ENCODE measurements at places on chromosomes 4 and X.
A peak's percentile ranks its signal among the peaks of the same experiment; 100 is the strongest.

GRCh38 chr4:20641976-20642375 is 58.3 kb upstream of the PACRGL start:
- DNase-seq: no peak

DNA sequence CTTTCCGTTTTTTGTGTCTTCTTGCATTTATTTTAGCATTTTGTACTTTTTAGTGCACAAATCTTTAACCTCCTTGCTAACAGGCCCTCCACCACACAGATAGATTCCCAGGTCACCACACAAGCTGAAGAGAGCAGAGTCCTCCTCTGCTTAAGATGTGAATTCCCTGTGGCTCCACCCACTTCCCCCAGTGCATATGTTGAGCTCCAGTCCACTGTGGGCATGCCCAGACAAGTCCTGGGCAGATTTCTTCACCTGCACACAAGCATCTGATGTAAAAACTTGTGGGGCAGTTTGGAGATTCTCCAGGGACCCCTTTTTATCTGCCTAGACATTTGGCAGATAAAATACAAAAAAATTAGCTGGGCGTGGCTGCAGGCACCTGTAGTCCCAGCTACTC is 19.8 kb upstream of the PASD1 start:
- DNase-seq: no peak

GRCh38 chr4:42596918-42597317 is 60.0 kb downstream of the ATP8A1 start:
- DNase-seq: no peak

GRCh38 chrX:38973322-38973721 is 172.1 kb downstream of the MID1IP1 start:
- DNase-seq: no peak

- no peak for DNase-seq
Observed at GRCh38 chrX:53379008-53379710, 43.3 kb downstream of the SMC1A start.

DNA sequence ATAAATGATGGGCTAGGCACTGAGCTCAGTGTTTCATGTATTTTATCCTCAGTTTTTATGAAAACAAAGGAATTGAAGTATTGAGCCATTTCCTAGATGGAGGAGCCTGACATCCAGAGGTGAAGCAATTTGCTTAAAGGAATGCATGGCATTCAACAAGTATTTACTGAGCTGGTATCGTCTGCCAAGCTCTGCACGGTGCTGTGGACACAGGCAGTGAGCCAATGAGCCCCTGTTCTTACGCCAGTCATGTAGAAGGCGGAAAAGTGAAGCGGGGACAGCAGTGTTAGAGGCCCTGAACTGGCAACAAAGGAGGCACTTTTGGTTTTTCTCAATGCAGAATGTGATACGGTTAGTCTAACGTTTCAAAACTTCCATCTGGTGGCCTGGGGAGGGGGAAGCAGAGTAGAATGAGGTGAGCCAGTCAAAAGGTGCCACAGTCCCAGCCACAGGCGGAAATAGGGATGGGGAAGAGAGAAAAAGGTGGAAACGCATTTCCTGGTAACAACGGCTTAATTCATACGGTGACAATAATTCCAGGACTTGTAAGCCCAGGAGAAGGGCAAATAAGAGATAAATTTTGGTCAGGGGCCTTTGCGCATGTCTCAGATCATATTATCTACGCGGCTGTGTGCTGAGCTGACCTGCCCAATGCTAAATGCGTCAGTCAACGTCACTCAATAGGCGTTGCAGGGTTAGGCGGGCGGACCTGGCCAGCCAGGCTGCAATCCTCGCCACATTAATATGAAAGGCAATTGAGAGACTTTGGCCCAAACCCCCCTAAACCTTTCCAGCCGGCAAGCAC is 133.9 kb downstream of the AFAP1 start:
- no peak for DNase-seq

DNA sequence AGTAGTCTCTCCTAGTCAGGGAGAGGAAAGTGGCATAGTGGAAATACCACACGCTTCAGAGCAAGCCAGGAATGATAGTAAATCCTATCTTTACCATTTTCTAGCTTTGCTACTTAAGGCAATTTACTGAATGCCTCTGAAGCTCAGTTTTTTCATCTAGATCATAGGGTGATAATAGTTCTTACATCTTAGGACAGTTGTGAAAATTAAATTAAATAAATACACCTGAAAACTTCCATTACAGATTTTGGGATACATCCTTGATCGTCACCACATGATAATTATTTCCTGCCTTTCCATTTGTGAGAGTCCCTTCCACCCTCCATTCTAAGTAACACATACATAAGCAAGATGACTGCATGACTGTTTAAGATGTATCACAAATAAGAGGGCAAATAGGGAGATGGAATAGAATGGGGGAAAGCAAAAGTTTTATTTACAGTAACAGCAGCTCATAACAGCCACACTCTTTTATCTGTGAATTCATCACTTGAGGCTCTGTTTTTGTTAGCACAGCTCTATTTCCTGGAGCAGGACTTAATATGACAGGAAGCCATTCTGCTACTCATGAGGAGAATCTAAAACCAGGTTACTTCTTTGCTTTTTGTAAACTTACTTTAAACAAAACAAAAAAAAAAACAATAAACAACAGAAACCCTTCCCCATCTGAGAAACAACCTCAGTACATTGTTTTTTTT is 13.4 kb downstream of the P2RY10 start:
- DNase-seq: peak; percentile 42

- DNase-seq: no peak
Observed at GRCh38 chr4:44700427-44700826, 22.2 kb downstream of the GUF1 start.

GRCh38 chr4:129883996-129884395 is 788.0 kb downstream of the C4orf33 start:
- DNase-seq: no peak

DNA sequence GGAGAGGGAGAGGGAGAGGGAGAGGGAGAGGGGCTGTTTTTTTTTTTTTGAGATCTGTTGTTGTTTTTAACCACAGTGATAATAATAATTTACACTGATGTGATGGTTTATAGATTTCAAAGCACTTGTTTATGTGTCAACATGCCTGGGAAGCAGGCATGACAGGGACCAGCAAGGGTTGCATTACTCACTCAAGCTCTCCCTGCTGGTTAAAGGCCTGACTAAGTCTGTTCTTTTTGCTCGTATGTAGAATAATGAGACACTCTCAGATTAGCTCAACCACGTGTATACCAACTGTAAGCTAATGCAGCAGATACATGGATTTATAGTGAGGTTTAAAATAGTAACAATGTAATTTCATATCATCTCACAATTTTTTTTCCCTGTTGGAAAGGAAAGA is 134.6 kb upstream of the BOD1L1 start:
- DNase-seq: no peak

DNA sequence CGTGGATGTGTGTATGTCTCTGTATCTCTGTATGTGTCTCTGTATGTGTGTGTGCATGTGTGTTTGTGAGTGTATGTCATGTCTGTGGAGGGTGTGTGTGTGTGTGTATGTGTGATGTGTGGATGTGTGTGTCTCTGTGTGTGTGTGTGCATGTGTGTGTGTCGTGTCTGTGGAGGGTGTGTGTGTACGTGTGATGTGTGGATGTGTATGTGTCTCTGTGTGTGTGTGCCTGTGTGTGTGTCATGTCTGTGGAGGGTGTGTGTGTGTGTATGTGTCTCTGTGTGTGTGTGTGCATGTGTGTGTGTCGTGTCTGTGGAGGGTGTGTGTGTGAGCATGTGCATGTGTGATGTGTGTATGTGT is 51.6 kb upstream of the ADRA2C start:
- no peak for DNase-seq

DNA sequence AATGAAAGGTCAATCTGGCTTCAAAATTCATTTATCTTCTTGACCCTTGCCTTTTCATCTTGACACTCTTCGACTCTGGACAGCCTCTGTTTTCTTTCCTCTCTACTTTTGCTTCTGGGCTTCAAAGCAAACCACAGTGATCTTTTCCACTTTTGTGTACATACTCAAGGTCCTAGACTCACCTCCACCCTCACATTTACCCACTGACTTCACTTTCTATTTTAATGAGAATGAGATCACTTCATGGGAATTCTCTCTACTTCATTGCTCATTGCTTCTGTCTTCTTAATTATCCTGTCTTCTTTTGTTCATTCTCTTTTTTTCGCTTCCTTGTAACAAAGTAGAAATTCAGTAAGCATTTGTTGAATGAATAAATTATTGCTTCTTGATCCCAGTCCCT is 330.1 kb upstream of the HAND2 start:
- no peak for DNase-seq

DNA sequence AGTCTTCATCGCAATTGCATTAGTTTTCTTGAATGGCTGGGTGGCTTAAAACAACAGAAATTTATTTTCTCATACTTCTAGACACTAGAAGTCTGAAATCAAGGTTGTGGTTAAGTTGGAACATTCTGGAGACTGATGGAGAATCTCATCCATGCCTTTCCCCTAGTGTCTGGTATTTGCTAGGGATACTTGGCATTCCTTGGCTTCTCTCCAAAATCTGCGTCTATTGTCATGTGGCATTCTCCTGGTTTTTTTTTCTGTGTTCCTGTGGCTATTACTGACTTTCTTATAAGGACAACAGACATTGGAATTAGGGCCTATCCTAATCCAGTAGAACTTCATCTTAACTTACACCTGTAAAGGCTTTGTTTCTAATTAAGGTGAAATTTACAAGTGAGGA is 272.8 kb upstream of the EPHA5 start:
- no peak for DNase-seq

- DNase-seq: no peak
Observed at GRCh38 chr4:826508-827208, 729 bp upstream of the CPLX1 start.

DNA sequence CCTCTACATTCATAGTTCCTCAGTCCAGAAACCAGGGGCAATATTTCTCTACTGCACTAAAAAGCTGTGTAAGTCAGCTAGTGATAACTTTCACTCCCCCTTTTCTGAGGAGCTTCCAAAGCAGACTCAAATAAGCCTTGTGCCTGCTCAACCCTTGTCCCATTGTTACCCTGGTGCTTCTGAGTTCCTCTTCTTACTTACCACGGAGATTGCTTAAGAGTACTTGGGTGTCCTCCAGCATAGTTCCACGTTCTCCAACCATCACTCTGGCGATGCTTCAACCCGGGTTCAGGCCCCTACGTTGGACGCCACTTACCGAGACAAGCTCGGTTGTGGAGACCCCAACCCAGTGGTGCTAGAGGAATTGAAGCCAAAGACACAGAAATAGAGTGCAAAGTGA is 71.6 kb downstream of the ADAM29 start:
- DNase-seq: no peak

DNA sequence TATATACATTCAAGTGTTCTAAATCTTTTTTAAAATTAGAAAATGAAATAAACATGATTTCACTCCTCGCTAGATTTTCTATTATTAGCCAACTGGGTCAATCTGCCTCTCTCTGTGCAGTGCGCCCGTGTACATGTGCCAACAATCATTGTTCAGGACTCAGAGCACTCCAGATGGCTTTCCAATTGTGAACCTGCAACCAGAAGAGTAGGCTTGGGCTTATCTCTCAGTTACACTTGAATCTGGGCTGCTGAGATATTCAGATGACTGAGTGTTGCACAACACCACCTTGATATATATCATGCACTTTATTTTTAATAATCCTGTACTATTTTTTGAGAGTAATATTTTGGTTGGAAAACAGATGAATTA is 184.0 kb upstream of the FSTL5 start:
- no peak for DNase-seq

DNA sequence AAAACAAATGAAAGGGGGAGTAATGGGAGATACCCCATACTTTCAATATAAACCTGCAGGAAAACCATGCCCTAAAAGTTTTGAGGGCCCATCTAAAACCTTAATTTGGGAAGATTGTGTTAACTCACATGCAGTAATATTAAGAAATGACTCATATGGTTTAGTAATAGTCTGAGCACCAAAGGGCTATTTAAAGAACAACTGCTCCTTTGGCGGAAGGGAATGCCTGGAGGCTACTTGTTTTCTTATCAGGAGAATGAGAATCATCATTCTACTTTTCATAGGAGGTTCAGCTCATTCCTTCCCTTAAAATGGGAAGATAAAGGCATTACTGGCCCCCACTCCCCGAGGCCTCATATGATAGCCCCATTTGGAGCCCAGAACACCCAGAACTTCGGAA is 47.6 kb downstream of the SPIN3 start:
- DNase-seq: no peak

DNA sequence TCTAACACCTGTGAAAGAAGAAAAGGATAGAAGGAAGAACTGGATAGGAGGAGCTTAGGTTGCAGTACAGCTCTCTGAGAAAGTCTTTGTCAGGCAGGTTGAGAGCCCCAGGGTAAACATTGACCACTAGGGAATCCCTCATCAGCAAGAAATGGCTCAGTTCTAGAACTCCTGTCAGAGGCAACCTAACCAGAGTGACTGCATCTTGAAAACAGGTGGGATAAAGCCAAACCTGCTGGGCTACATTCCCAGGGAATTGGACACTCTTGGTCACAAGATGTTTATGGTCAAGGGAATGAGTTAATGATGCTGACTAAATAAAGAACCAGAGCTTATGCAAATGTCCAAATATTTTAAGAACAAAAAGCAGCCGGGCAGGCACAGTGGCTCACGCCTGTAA is 108.3 kb upstream of the MED14 start:
- DNase-seq: no peak

- no peak for DNase-seq
Observed at GRCh38 chr4:146158036-146158745, 17.3 kb upstream of the LSM6 start.

DNA sequence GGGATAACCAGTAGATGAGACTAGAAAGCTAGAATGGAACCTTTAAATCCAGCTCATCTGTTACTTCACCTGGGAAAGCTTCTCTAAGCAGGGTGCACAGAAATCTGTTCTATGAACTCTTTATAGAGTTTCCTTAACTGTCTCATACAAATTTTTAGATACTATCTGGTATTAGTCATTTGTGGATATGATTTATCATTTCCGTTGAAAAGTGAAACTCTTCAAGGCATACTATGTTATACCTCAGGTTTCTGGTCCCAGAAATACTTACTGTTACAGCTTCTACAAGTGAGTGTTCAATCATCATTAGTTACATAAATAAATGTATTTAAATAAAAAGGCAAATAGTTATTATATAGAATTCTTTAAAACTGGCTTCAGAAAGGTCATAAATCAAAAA is 298.3 kb upstream of the AGA start:
- DNase-seq: no peak

- DNase-seq: no peak
Observed at GRCh38 chr4:146261041-146261440, 46.7 kb downstream of the REELD1 start.

- DNase-seq: no peak
Observed at GRCh38 chr4:142581881-142582280, 264.2 kb downstream of the INPP4B start.

DNA sequence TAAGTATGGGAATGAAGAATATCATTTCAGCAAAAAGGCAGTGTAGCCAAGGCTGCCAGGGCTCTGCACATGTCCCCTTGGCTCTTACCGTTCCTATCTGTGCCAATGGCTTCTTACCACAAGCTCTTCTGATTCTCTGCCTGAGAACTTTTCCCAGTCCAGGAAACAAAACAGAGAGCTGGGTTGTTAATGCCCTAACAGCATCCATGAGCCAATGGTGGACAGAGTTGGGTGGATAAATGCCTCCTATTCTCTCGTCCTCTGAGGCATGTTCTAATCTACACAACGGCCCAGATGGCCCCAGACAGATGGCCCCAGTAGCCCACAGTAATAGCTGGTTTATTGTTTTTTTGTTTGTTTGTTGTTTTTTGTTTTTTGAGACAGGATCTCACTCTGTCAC is 28.0 kb downstream of the SCD5 start:
- DNase-seq: no peak
